Fibroblast of skin of scalp (primary cell): ENCODE measurements at places on chromosomes 1 and 21.

GRCh38 chr21:21137986-21138385 is 139.8 kb downstream of the NCAM2 start:
- DNase-seq: peak; percentile 29

DNA sequence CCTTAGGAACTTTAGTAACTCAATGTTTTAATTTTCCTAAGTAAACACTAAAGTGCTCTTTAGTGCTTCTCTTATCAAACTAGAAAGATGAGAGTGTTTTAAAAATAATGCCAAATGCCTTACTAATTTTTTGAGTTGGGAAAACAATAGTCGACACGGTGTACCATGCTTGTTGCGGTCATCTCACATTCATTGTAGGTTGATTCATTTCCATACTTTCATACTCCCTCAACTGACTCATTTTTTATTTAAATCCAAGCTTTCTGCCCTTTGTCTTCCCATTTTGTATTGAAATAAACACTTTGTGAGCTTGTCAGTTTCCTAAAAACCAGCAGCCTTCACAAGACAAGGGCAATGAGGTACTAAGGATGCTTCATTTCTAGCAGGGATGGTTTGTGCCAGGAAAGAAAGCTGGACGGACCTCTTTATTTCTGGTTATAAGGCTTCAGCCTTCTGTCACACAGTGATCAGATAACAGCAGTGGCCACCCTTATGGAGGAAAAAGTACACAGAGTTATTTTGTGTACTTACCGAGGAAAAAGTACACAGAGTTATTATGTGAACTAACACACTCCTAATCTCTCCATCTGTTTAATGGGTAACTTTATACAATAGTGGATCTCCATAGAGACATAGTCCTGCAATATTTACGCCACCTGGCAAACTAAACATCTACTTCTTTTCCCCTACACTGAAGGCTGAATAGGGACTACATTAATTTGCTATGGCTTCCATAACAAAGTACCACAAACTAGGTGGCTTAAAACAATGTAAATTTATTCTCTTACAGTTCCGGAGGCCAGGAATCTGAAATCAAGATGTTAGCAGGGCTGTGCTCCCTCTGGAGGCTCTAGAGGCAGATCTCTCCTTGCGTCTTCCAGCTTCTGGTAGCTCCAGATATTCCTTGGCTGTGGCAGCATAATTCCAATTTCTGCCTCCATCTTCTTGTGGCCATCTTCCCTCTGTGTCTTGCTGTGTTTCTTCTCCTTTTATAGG is 13.0 kb upstream of the CCDC190 start:
- peak; percentile 60 for DNase-seq

- peak; percentile 84 for DNase-seq
These were observed 1.4 kb downstream of the SLC22A15 start for GRCh38 chr1:115977499-115978258.

- DNase-seq: no peak
These were observed 67.3 kb upstream of the LAPTM5 start for GRCh38 chr1:30824736-30825429.

DNA sequence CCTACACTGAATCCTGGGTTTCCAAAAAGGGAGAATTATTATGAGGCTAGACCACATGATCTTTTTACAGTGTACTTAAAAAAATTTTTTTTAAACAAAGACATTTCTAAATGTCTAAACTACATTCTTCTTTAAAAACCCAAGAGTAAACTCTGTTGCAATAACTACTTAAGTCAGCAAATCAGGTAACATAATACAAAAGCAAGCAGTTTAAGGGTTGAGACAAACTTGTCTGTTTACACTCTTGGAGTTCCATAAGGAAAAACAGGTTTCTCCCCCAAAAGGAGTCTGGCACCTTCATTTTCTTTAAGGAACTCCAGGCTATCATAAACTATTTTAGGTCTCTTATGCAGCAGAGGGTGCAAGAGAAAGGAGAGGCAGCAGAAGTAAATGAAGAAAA is 12.5 kb upstream of the ANKRD45 start:
- DNase-seq: no peak

DNA sequence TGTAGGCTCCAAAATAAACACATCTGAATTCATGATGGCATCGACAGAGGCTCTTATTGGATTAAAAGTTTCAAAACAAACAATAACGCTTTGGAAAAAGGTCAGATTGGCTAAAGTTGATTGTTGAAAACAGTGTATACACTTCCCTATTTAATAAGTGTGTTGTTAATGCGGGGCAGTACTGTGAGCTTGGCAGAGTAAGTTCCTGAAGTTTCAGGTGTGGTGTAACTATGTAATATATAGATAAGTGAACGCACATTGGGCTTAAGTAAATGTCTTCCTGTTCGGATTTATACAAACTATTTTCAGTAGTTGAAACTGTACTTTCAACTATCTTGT is 810 bp downstream of the ZBTB37 start:
- no peak for DNase-seq

DNA sequence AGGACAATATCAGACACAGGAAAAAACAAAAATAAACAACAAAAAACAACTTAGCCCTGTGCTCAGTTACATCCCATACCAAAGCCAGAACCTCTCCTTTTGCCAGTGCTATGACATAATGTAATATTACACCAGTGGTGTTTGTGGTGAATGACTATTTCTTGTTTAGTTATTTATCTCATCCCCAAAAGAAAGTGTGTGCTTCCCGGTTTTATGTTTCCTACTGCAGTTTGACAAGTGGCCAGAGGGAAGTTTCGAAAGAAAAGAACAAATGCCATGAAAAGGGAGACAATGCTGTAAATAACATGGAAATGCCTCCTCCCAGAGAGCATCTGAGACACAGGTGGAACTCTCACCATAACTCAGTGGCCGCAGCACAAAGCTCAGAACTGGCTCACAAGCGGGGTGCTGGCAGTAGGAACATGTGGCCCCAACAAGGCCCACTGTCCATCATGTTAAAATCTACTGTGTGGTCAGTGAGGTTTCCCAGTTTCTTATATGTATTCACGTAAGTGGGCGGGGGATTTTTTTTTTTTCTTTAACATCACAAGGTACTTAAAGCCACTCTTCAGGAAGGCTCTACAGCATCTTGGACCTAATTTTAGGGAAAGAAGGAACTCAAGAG is 158.2 kb downstream of the BARHL2 start:
- DNase-seq: no peak

DNA sequence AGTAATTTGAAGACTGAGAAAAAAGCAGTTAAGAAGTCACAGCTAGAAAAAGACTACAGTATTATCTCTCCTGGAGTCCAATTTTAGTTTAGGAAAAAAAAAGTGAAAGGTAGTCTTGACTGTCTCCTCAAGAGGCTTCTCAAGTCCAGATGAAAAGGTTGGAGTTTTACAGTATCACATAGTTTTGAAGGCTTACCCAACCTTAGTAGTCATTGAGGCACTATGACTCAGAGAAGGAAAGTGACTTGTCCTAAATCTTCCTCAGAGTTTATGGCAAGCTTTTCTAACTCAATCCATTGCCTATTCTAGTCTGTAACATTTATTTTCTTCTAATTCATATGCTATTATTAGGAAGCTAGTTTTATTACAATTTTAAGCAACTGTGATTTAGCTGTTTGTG is 174.9 kb downstream of the DPYD start:
- peak; percentile 11 for DNase-seq

GRCh38 chr1:229563241-229563640 is 4.7 kb upstream of the ABCB10 start:
- no peak for DNase-seq

GRCh38 chr1:10631811-10632593 is 157.3 kb downstream of the PEX14 start:
- DNase-seq: peak; percentile 72

- DNase-seq: no peak
These were observed 461.9 kb downstream of the LRRIQ3 start for GRCh38 chr1:73736125-73736524.

GRCh38 chr1:245058882-245059281 is 95.9 kb upstream of the KIF26B start:
- no peak for DNase-seq

GRCh38 chr1:234659538-234659937 is 49.6 kb upstream of the IRF2BP2 start:
- peak; percentile 66 for DNase-seq

DNA sequence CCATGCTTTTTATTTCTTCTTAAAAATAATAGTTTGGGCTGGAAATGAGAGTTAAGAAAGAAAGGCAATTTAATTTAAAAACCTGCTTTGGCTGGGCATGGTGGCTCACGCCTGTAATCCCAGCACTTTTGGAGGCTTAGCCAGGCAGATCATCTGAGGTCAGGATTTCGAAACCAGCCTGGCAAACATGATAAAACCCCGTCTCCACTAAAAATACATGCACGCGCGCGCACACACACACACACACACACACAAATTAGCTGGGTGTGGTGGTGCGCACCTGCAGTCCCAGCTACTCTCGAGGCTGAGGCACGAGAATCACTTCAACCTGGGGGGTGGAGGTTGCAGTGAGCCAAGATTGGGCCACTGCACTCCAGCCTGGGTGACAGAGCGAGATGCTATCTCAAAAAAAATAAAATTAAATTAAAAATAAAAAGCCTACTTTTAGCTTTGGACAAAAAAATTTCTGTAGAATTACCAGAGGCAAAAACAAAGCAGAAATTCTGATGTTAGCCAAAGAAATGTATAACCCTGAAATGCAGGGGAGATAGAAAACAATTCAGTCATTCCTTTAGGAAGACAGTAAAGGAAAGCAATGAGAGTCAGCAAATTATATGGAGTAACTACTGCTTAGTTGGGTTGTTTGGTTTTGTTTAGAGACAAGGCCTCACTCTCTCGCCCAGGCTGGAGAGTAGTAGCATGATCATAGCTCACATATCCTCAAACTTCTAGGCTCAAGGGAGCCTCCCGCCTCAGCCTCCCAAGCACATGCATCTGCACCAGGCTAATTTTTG is 15.7 kb upstream of the IPP start:
- no peak for DNase-seq

DNA sequence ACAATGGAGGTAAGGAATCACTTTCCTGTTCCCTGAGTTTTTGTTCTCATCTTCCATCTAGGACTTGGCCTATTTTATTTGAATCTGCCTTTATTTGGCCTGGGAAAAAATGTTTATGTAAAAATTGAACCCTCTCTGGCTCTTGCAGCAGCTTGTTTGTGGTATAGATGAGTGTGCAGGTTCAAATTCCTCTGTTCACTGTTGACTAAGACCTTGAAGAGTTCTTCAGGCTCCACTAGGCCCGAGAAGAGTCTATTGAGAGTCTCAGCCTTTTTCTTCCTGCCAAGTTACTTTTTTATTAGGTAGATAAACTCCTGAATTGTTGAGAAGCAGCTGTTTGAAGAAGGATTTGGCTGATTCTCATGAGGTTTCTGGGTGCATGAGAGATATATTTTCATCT is 248.8 kb upstream of the ADGRL2 start:
- DNase-seq: no peak

- peak; percentile 96 for DNase-seq
These were observed 45.7 kb upstream of the TSPAN2 start for GRCh38 chr1:115134850-115135480.

GRCh38 chr1:176315519-176316220 is 108.6 kb upstream of the COP1 start:
- DNase-seq: no peak

- peak; percentile 69 for DNase-seq
These were observed 111.6 kb upstream of the PDE4B start for GRCh38 chr1:65681096-65681495.

- DNase-seq: peak; percentile 3
These were observed 438.9 kb upstream of the ZP4 start for GRCh38 chr1:238329671-238330070.

GRCh38 chr1:232505884-232506283 is 124.0 kb downstream of the SIPA1L2 start:
- DNase-seq: no peak

- no peak for DNase-seq
These were observed 172.0 kb downstream of the LRRC40 start for GRCh38 chr1:70033266-70033873.

DNA sequence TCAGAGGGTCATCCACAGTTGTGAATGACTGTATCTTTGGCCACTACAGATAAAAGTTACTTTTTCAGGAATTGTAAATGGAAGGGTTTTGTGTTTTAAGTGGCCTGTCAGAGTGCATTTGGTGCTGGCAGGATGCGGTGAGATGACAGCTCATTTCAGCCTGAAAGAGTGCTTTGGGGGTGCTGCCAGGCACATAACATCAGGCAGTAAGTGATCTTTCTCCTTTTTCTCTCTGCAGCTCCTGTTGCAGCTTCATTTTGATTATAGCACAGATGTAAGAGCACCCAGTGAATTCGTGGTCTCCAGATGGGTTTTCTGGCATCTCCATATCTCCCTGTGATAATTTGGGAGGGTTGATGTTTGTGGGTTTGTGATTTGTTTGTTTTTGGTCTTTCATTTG is 14.8 kb upstream of the FAM163A start:
- no peak for DNase-seq

- DNase-seq: no peak
These were observed 62.8 kb downstream of the CNST start for GRCh38 chr1:246629030-246629429.

DNA sequence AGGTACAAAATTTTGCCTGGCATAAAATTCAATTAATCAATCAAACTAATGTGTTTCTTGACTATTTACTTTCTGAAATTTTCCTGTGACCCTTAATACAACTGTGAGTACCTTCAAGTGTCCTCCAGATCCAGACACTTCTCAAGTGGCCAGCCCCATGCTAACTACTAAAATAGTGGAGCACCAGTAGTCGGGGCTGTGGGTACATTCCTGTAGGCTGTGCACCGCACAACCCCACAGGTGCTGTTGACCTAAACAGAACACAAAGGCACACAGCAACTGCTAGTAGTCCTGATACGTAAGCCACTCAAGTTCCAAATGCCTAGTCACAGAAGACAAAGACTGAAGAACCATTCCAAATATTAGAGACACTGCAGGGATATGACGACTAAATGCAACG is 36.6 kb downstream of the TMEM50B start:
- DNase-seq: no peak

DNA sequence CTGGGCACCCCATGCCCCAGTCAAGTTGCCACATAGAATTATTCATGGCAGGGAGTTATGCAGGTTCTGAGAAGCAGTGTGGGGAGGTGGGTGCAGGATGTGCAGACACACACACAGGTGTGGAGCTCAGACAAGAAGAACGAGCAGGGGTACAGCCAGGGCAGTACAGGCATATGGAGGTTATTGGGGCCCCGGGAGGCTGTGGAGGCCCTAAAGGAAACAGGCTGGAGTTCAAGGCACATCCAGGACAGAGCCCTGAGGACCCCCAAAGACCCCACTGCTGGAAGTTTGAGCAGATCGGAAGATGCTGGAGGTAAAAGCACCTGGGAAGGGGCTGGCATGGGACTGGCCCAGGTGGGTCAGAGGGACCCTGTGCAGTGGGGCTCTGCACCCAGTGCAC is 171.3 kb downstream of the PSMG1 start:
- DNase-seq: no peak

- no peak for DNase-seq
These were observed 278.0 kb downstream of the HLX start for GRCh38 chr1:221157026-221157761.
